ENCODE measurements at places on chromosomes 3 and 15. TPM values are rescaled to one million over a fixed set of nuclear protein-coding genes. Genes with fewer than 3 reads are reported as not detected.

Gene PIERCE2
- total RNA-seq, result 9.9 TPM

Gene POLQ
- total RNA-seq, result 9.9 TPM

Gene DNAJC17
- total RNA-seq, result 36.9 TPM

DNA sequence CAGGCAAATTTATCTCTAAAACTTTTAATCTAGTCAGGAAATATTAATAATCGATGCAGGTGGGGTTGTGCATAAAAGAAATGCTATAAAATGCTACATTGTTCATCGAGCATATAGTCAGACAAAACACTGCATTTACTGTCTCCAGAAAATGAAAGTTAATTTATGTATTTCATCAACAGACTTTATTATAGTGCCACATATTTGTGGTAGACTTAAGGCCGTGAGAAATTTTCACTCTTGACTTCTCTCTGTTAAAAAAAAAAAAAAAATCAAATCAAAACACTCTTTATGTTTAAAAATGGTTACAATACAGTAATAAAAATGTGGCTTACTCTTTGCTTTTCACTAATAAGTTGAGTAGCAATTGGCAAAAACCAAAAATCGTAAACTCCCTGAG, 67.4 kb downstream of the RBMS3 start:
- DNase-seq, result no peak

- DNase-seq, result no peak
Observed at GRCh38 chr3:20254268-20255117, 68.5 kb upstream of the SGO1 start.

- DNase-seq, result no peak
Observed at GRCh38 chr3:60386306-60386705, 864.9 kb downstream of the FHIT start.

Gene WDR49
- total RNA-seq, result not detected

- DNase-seq, result no peak
Observed at GRCh38 chr15:73436613-73437012, 6.4 kb upstream of the REC114 start.

DNA sequence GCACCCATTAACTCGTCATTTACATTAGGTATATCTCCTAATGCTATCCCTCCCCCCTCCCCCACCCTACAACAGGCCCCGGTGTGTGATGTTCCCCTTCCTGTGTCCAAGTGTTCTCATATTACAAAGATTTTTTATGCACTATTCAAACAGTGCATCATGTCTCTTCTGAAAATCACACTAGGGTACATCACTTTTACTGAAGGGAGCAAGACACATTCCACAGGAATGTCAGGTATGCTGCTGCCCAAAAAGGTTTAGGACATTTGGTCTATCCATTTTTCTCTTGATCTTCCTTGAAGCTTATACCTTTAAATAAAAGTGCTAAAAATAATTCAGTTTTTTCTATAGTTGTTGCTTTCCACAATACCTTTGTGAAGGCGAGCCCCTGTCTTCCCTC, 9.2 kb upstream of the EPHA3 start:
- no peak for DNase-seq

Gene PLXNB1
- 14.2 TPM for total RNA-seq
